ENCODE measurements at places on chromosomes 2 and 18. TPM values are rescaled to one million over a fixed set of nuclear protein-coding genes. Genes with fewer than 3 reads are reported as not detected.

The OR6B2 gene
- not detected for total RNA-seq

The LOXHD1 gene
- total RNA-seq: not detected

The SKA1 gene
- 5.6 TPM for total RNA-seq

The LYG2 gene
- total RNA-seq: not detected

The MYOM1 gene
- total RNA-seq: 0.65 TPM

The APCDD1 gene
- not detected for total RNA-seq

Data from GM23248 (cell line).